Esophagus squamous epithelium (tissue), 5 donors: ENCODE measurements at places on chromosomes 1 and 21.

- no peak for DNase-seq
Observed at GRCh38 chr1:184569106-184569505, 182.3 kb downstream of the C1orf21 start.

GRCh38 chr1:154867064-154867825, 2.8 kb downstream of the KCNN3 start:
- DNase-seq, result no peak

GRCh38 chr1:213082420-213083111, 31.5 kb downstream of the RPS6KC1 start:
- no peak for DNase-seq

DNA sequence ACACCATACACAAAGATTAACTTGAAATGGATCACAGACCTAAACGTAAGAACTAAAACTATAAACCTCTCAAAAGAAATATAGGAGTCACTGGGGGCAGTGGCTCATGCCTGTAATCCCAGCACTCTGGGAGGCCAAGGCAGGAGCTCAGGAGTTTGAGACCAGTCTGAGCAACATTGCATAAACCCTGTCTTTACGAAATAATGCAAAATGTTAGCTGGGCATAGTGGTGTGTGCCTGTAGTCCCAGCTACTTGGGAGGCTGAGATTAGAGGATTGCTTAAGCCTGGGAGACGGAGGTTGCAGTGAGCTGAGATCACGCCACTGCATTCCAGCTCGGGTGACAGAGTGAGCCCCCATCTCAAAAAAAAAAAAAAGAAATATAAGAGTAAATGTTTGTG, 46.7 kb upstream of the SERBP1 start:
- DNase-seq, result no peak

DNA sequence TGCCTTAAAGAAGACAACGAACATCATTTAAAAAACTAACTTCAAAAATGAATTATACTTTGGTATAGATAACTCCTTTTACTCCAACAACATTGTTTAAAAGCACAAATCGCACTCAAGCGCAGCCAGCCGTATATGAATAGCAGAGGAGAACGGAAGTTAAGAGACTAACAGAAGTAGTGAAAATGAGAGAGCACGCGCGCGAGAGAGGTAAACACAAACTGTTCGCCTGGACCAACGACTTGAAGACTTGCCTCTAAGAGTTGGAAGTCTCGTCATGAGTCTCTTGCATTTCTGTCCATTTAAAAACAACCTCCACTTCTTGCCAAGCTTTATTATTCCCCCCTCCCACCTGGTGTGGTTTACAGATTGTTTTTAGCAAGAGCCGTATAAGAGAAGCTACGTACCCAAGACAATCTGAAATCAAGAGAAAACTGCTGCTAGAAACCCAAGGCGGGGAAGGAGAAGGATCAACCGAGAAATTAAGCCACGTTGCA, 479 bp downstream of the SELENOF start:
- no peak for DNase-seq

DNA sequence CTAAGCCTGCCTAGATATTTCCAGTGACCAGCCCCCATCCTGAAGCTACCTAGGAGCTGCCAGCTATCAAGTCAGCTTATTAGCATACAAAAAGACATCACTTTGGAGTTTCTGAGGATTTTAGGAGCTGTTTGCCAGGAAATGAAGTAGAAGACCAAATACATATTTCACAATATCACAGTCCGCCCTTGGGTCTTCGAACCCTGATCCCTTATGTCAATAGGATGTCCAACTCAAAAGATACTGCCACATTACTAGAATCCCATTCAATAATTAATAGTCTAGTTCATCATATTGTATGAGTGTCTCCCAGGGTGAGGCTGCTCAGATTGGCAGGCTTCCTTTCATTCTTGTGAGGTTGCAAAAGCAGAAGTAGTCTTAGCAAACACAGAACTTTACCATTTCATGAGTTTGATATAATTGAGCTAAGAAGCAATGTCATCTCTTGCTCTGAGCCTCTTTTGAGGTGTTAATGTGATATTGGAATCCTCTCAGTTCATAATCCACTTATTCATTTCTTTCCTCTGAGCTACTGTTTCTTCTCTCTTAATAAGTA, 13.6 kb downstream of the IPO9 start:
- no peak for DNase-seq

- no peak for DNase-seq
Observed at GRCh38 chr1:203129501-203130231, 2.1 kb downstream of the ADORA1 start.

GRCh38 chr1:208190784-208191183, 53.4 kb downstream of the PLXNA2 start:
- DNase-seq, result no peak

GRCh38 chr1:25502957-25503356, 40.4 kb upstream of the LDLRAP1 start:
- DNase-seq, result no peak

DNA sequence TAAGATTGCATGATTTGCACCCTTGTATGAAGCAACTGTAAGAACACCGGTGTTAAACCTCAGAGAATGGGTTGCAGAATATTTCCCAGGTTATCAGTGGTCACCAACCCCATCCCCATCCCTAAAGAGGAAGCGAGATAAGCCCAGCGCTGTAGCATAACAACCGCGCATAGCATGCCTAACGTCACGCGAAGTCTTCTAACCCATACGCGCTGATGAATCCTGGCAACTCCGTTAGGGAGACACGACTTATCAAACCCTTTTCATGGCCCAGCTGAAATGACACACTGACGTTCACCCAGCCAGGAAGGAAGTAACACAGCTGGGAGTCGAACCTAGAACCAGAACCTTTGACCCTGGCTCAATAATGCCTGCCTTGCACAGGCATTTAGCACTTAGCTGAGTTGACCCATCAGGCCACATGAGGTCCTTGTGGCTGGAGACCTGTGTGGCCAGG, 24.2 kb downstream of the TMEM51 start:
- DNase-seq, result no peak

GRCh38 chr21:45637883-45638282, 5.6 kb upstream of the PCBP3 start:
- DNase-seq, result no peak

DNA sequence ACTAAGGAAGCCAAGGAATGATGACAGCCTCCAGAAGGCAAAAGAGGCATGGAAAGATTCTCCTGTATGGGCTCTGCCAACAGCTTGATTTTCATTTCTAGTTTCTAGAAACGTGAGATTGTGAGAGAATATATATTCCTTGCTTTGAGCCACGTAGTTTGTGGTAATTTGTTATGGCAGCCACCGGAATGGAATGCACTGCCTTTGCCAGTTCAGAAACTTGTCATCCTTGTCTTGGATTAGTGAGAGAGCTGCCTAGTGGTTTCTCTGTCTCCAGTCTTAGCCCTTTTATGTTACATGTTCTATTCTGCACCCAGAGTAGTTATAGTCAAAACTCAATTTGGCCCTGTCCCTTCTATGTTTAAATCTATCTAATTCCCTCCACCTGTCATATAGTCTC, 216.0 kb upstream of the PTGFR start:
- DNase-seq, result no peak

DNA sequence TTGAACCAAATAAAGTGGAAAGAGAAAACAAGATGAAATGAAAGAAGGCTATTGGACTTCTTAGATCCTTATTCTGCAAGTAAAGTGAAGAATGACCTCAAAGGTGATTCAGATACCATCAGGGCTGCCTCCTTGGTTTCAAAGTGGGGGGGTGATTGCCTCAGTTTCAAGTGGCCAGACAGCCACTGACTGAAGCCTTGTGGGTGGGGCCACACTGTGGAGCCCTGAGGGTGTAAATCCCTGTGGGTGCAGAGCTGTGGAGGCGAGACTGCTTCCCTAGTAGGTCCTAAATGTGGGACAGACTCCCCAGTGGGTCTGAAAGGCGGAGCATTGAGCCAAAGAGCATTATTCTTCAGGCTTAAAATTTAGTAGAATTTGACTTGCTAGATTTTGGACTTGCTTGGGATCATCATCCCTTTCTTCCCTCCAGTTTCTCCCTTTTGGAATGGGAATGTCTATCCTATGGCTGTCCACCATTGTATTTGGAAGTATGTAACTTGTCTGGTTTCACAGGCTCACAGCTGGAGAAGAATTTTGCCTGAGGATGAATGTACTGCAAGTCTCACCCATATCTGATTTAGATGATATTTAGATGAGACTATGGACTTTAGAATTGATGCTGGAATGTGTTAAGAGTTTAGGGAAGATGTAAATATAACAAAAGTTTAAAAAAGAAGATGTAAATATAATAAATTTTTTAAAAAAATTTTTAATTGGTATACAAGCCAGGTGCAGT, 71.6 kb upstream of the SOX13 start:
- DNase-seq, result no peak

GRCh38 chr1:55476445-55477015, 261.4 kb upstream of the USP24 start:
- DNase-seq, result no peak

GRCh38 chr1:46477153-46477929, 12.3 kb upstream of the DMBX1 start:
- peak; percentile 7 for DNase-seq

DNA sequence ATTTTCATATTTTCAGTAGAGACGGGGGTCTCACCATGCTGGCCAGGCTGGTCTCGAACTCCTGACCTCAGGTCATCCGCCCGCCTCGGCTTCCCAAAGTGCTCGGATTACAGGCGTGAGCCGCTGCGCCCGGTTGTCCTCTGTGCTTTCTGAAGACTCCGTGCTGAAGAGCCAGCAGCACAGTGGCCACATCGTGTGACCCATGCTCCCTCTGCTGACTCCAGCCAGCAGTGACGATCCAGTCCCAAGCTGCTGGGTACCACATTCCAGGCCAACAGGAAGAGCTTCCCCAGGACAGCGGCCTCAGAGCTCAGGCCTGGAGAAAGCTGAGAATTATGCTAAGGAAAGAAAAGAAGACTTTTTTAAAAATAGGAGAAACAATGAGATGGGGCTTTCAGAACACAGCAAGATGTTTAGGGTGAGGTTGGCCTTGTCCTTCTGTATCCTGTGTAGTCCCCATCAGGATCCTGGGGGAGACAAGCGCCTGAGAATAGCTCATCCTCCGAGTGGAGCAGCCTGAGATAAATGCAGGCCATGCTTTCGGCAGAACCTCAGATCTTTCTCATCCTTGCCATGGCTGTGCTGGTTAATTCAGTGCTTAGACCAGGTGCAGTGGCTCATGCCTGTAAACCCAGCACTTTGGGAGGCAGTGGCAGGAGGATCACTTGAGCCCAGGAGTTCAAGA, 207.1 kb downstream of the SLC35F3 start:
- DNase-seq, result no peak

GRCh38 chr21:42213082-42213774, 5.7 kb upstream of the ABCG1 start:
- DNase-seq, result no peak

DNA sequence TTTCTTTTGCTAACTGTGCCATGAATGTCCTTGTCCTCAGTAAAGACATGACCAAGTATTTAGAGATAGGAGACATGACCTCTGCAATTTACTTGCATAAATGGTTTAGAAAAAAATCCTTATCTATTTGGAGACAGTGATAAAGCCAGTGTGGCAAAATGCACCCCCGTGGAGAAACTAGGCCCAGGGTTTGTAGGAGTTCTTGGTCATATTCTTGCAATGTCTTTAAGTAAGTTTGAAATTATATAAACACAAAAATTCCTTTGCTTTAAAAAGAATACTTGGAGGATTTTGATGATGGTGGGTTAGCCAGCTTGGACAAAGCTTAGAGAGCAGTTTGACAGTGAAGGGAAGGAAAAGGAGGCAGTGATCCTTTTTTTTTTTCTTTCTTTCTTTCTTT, 101.9 kb upstream of the SLC45A1 start:
- DNase-seq, result no peak

DNA sequence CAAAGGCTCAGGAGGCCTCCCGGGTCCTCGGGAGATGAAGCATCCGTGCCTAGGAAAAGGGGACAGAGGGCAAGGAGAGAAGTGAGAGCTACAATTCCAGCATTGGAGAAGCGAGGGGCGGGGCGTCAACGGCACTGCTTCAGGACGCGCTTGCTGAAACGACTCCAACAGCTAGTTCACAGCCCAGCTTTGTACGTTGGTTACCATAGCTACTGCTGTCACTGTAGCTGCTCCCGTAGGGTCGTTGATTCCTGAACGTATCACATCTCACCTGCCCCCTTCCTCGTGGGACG, 63.1 kb downstream of the TOR1AIP2 start:
- DNase-seq, result no peak

DNA sequence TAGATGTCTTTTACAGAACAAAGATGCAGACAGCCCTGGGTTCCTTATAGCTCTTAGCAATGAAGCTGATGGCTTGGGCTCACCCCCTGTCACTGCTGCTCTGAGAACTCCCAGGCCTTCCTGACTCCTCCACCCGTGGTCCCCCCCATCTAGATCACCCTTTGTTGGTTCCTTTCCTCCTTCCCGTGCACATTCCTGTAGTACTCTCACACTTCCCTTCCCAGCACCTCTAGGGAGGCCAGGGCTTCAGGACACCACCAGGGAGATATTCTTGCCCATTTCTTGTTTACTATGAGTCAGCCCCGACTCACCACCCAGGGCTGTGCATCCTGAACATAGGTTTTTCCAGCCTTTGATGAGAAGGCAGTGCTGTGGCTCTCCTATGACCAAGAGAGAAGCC, 14.4 kb upstream of the NOS1AP start:
- DNase-seq, result no peak

GRCh38 chr1:211938561-211938997, 96.8 kb downstream of the INTS7 start:
- no peak for DNase-seq

DNA sequence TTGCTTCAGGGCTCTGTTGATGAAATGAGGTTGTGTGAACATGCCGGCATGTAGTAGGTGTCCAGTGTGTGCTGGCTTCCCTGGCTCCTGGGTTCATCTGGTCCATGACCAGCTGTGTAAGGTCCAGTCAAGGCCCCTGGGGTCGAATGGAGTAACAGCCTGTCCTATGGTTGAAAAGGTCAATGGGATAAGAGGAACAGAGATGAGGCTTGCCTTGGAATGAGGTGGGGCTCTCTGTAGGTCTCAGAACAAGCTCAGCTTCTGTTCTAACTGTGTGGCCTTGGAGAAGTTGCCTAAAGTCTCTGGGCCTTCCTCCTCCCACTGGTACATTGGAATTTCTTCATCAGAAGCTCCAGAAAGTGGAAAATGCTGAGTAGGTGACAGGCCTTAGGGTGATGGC, 26.6 kb downstream of the RPS6KA1 start:
- DNase-seq, result no peak

DNA sequence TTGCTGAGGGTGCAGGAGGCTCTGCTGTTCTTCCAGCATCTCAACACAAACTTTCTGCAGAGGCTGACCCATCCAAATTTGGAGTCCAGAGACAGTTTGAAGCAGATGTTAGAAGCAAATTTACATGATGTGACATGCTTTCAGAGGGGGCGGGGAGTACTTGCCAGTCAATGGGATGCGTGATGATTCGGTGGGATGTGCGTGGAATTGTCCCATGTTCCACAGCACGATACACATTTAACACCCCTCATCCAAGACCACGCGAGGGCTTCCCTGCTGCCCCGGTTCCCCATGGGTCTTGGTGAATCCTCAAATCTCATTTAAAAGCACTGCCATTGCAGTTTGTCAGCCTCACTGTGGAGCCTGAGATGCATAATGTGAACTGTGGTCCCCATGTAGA, 78.6 kb upstream of the TLR5 start:
- no peak for DNase-seq

DNA sequence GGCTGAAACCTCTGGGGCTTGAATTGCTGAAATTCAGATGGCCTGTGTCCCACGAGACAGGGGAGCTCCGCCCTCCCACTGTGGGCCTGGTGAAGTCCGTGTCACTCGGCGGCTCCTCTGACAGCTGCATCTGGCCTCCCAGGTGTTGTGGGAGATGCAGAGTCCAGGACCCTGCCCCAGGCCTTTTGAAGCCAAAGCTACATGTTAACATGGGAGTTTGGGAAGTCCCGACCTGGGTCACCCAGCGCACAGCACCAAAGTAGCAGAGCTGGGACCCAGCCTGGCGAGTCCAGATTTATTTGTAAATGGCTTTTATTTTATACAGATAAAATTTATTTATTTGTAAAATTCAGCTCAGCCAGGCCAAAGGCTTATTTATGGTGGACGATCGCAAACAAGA, 28.9 kb downstream of the SLC37A1 start:
- no peak for DNase-seq
